ENCODE measurements at places on chromosomes 11 and 22.

DNA sequence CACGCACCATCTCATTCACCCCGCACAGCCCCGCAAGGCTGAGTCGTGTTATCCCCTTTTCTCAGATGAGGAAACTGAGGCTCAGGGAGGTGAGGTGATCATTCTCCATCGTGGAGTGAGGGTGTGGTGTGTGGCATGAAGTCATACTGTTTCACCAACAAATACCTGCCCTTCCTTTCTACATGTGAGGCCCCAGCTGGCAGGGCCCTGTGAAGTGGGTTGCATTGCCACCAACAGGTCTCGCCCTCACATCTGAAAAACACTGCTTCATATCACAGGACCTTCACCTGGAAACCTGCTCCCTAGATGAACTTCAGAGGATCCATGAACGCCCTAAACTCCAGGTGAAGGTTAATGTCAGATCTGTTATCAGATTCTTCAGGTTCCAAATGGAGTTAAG lies 4.3 kb downstream of the SSTR3 start:
- DNase-seq, result no peak

DNA sequence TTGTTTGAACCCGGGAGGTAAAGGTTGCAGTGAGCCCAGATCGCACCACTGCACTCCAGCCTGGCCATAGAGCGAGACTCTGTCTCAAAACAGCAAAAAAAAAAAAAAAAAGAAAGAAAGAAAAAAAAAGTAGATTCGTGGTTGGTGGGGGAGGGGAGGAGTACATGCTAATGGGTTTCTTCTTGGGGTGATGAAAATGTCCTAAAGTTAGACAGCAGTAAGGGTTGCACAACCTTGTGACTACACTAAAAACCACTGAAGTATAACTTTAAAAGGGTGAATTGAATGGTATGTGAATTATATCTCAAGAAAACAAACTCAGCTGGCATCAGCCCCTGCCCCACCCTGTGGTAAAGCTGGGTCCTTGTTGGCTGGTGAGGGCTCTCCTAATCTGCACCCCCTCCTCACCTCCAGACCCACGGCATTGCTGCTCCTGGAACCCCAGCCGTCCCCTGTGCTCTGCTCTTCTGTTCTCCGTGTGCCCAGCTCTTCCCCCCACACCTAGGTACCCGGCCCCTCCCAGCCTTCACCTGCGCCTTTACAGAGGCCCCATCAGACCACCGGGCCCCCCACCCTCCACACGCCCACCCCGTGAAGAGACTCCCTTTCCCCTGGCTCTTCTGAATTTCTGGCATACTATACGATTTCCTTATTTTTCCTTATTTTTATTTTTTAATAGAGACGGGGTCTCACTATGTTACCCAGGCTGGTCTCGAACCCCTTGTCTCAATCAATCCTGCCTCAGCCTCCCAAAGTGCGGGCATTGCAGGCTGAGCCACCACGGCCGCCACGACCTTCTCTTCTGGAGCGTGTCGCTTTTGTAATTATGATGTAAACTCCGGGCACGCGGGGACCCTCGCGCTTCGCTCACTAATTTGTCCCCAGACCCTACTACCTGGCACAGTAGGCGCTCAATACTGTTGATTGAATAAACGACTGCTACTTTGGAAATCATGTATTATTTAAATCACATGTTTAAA lies 924 bp upstream of the FADD start:
- no peak for DNase-seq

GRCh38 chr11:3353066-3353465 lies 25.9 kb downstream of the ZNF195 start:
- DNase-seq, result no peak

DNA sequence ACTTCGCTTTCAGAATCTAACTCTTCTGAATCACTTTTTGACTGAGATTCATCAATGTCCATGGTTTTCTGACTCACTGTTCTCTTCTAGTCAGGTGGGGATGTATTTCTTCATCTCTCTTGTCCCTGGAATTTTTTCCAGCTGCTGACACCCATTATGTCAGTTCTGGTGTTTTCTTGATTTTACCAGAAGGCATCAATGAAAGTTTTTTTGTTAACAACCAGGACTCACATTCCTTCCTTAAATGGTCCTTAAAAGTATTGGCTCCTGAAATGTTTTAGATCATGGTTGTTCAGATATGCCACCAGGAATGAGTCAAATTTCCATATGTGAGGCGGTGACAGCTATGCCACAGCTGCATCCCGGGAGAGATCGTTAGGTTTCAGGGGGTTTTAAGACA lies 12.9 kb downstream of the MICAL2 start:
- DNase-seq, result no peak

GRCh38 chr11:44773351-44773965 lies 46.7 kb downstream of the TSPAN18 start:
- DNase-seq, result no peak

DNA sequence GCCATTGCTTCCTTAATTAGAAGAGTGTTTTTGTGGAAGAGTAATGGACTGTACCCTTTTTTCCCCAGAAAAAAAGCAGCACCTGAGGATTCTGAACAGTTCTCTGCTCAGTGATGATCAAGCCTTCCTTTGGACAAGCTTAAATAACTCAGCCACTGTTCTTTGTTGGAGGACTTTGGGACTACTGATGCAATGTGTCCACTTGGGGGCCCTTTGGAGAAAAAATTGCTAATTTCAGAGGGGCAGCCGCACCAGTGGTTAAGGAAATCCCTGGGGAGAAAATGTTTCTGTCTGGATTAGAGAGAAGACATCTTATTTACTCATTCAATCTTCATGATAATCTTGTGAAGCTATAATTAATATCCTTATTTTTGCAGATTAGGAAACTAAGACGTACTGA lies 5.3 kb upstream of the KMT2A start:
- no peak for DNase-seq

DNA sequence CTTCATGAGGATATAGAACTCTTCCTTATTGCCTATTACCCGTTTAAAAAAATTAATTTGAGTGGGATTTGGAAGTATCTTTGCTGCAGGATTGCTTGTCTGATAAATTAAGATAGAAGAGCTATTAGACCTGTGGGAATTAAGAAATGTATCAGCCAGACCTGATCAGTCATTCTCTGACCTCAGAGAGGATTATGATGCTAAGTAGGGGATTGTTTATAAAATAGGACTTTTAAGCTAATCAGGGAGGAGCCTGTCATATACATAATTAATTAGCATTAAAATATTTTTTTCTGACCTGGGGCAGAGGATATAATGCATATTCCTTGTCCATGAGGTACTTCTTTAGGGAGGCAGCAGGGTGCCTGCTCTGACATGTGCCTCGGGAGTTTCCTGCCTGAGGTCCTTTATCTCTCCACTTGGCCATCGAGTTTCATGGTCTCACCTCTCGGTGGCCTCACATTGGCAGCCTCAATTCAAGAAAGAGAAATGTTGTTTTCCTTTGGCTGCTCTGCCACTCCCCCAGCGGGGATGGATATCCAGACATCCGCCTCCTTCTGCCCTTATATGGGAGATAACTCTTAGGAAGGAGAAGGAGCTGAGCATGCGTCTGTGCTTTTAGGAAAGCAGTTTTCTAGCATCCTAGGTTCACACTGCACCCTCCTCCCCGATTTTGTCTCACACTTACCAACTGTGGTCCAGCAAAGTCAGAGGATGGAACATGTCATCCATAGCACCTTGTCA lies 41.1 kb downstream of the DIXDC1 start:
- peak; percentile 73 for DNase-seq

DNA sequence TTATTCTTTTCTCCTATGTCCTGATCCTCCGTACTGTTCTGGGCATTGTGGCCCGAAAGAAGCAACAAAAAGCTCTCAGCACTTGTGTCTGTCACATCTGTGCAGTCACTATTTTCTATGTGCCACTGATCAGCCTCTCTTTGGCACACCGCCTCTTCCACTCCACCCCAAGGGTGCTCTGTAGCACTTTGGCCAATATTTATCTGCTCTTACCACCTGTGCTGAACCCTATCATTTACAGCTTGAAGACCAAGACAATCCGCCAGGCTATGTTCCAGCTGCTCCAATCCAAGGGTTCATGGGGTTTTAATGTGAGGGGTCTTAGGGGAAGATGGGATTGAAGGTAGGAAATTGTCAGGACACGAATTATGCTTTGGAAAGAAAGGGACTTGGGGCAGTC lies 843 bp downstream of the OR51T1 start:
- no peak for DNase-seq

DNA sequence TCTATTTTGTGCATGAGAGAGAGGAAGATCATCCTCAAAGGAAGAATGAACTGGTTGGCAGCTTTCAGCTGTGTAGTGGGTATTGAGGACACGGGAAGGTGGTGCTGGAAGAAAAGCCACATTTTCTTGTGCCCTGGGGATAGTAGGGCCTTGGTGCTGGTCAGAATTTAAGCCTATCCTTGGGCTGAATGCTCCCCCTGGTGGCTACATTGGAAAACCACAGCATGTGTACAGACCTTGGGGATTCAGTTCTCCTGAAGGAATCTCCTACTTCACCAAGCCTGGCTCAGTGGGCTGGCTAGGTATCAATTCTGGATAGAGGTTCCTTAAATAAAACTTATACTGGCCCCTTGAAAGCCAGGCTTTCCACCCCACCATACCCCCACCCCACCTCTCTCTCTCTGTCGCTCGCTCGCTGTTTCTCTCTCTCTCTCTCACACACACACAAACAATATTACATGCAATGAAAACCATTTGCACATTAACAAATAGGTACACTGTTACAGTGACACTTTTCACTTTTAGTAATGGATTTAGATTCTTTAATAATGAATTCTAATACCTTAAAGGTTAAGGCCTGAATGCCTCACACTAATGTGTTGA lies 2.8 kb upstream of the OR51M1 start:
- peak; percentile 52 for DNase-seq

- DNase-seq, result no peak
Measured at GRCh38 chr11:86244063-86244521, 461 bp upstream of the EED start.

DNA sequence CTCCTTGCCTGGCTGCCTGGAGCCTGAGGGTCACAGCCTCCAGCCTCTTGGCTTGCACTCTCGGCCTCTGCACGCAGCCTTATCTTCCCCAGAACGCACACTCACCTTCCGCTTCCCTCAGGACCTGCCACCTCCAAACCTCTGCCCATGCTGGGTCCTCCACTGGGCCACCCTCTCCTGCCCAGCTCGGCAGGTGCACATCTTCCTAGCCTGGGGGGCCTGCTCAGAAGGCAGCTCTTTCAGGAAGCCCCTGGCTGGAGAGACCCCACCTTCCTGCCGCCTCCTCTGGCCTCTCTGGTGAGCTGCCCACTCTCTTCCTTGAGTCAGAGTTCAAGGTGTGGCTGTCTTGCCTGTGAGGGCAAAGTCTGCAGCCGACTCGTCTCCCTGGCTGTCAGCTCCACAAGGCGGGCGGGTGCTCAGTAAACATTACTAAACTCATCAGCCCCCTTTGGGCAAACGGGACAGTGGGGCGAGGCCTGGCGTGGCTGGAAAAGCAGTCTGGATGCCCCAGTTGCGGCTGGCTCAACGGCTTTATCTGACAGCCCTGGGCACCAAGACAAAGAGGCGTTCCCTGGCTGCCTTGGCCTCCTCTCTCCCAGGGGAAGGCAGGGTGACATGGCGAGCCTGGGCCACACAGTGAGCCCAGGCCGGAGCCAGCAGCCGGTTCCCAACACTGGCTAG lies 1.7 kb upstream of the LINC01488 start:
- DNase-seq, result no peak

DNA sequence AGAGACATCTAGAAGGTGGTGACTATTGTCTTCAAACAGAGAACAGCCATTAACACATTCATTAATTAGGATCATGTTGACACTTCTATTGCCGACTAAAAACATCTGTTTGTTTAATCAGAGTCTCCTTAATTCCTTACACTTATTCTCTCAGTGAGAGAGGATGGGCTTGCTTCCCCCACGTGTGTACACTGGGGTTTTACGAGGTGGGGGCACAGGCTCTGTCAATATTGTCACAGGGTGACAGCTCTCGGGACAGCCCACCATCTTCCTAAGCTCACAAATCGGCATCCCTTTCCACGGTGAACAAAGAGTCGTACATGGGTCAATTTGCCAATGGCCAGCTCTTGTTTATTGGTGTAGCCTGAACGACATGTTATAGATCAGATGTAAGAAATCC lies 413.2 kb downstream of the MIAT start:
- no peak for DNase-seq

GRCh38 chr22:25726241-25726640 lies 15.7 kb upstream of the MYO18B start:
- DNase-seq, result no peak

- no peak for DNase-seq
Measured at GRCh38 chr11:82978422-82979099, 77.0 kb downstream of the DDIAS start.

GRCh38 chr11:390175-390574 lies 3.8 kb upstream of the PKP3 start:
- no peak for DNase-seq

- DNase-seq, result no peak
Measured at GRCh38 chr11:74953451-74953850, 4.4 kb downstream of the SPCS2 start.

- DNase-seq, result no peak
Measured at GRCh38 chr22:40834619-40835018, 15.5 kb upstream of the SLC25A17 start.

Measured in left kidney (tissue), 8 donors.